SJCRH30 (cell line): ENCODE measurements at places on chromosomes 4 and X.
A peak's percentile ranks its signal among the peaks of the same experiment; 100 is the strongest.

DNA sequence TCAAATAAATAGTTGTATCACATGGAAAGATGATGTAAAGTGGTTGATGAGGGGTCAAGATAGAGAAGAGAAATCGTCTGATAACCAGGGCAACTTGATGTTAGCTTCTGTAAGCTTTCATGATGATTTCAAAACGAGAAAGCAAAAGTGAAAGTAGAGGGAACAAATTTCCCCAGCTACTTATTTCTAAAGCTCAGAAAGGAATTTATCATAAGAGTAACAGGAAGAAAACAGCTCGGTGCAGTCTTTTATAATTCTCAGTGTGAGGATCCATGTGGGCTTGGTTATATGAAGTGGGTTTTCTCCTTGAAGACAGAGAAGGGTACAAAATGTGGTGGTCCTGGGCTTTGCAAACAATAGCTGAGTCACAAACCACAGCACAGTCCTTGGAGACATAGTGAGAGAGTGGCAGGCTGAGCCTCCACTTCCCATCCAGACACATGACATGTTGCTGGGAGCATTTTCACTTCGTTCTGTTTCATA, 32.1 kb upstream of the GLRA2 start:
- DNase-seq = no peak

GRCh38 chrX:69082055-69082752, 83.0 kb downstream of the PJA1 start:
- no peak for DNase-seq

GRCh38 chr4:180448306-180448705, 1794.9 kb upstream of the TENM3 start:
- no peak for DNase-seq

DNA sequence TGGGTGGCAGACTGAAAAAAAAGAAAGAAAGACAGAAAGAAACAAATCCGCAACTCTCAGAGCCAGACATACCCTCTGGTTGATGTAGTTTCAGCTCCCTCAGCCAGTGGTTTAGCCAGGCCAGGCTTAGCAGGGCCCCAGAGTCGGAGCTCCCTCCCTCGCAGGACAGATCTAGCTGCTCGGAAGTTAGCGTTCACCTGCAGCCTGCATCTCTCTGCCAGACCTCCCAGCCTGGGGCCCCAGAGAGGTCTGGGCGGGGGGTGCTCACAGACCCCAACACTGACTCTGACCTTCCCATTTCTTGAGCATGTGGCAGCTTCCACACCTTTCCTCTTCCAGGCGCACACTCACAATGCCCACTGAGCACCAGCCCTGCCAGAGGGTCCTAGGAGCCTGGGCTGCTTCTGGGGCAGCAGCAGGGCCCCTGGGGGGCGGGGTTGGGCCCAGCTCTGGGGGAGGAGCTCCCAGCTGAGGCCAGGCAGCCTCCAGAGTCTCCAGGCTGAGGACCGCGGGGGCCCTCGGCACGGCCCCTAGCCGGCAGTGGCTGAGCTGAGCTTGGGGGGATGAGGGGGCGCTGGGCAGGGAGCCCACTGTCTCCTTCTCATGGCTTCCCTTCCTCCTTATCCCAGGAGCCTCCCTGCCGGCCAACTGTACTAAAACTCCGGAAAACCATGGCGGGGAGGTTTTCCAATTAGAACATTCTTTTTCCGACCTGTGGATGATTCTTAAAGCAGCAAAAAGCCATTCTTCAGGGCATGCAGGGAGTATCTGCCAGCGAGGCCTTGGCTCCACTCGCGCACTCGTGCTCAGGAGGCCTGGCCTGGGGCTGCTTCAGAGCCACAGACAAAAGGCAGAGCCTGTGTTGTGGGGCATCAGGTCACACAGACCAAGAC, 4.6 kb upstream of the ZNF185 start:
- DNase-seq = no peak

DNA sequence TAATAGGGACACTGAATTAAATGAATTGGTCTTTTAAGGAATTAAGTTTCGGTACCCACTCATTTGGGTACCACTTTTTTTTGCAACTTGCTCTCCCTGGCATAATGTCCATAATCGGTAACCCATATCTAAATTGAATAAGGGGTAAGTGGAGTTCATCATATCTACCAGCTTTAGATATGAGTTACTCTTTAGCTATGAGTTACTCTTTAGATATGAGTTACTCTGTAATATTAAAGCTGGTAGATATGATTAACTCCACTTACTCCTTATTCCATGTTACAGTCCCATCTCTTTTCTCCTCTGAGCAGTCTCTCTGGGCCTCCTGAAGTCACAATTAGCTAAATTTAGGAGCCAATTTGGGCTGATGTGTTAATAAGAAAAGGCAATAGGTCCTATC, 85.7 kb downstream of the TEX13C start:
- DNase-seq = no peak

DNA sequence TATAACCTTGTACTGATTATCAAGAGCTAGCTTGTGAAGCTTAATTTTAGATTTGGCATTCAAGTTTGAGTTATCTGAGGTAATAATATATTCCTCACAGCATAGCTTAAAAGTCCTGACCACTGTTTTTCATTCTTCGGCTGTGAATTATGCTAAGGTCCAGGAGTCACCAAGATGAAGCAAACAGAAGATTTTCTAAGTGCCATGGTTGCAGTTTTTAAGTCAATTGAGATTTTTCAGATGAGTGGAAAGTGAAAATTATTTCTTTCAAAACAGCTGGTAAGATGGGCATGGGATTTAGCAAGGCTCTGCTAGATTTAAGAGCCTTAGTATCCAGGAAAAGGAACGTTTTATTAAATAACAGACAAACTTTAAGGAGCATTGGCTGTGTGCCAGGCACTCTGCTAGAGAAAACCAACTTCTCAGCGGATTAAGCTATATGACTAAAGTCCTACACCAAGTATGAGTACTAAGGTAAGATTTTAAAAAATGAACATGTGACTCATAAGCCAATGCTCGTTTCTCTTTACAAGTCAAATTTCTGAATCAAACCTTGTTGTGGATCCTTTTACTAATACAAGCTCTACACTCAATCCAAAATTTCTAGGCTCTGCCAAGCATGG, 149.9 kb upstream of the IL15 start:
- peak; percentile 5 for DNase-seq

DNA sequence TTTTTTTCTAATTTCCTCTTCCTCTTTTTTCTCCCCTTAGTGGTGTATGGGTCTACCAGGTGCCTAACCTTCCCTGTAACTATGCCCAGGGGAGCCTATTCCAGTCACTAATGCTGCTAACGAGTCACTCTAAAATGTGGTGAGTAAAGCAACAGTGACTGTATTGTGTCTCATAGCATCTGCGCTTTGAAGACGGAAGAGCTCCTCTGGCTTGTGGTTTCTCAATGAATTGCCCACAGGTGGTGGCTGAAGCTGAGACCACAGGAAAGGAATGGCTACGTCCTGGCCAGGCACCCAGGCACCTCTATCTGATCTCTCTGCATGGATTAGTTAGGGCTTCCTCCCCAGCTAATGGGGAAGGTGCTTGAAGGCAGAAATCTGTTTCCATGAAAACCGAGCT, 763.5 kb upstream of the FRG1 start:
- DNase-seq = peak; percentile 25

- DNase-seq = no peak
Measured at GRCh38 chr4:166335256-166335938, 462.4 kb downstream of the TLL1 start.

- no peak for DNase-seq
Measured at GRCh38 chr4:143745874-143746273, 45.4 kb upstream of the FREM3 start.

- no peak for DNase-seq
Measured at GRCh38 chr4:1045595-1046201, 34.3 kb downstream of the FGFRL1 start.

- no peak for DNase-seq
Measured at GRCh38 chrX:15033917-15034316, 160.7 kb downstream of the MOSPD2 start.

GRCh38 chr4:98517218-98518021, 141.0 kb downstream of the TSPAN5 start:
- no peak for DNase-seq

- DNase-seq = no peak
Measured at GRCh38 chrX:13694359-13694758, 5.4 kb downstream of the RAB9A start.

- DNase-seq = no peak
Measured at GRCh38 chr4:2025817-2026216, 17.0 kb upstream of the NELFA start.

GRCh38 chr4:3835527-3836405, 69.6 kb downstream of the ADRA2C start:
- peak; percentile 63 for DNase-seq

- DNase-seq = no peak
Measured at GRCh38 chr4:153490985-153491483, 24.9 kb downstream of the TMEM131L start.

DNA sequence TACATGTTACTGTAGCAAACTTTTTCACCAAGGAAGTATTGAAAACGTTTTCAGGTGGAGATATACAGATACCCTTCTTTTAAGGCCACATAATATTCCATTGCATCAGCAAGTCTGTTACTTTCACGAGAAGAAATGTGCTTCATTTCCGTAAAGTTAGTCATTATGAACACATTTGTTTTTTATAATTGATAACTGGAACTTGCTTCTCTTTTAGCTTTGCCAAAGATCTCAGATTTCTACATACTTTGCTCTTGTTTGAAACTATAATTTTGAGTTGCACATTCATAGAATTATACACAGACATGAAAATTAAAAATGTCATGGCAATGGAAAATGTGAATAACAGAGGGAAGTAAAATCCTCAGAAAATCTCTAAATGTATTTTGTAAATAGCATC, 128.7 kb upstream of the GIMD1 start:
- no peak for DNase-seq

DNA sequence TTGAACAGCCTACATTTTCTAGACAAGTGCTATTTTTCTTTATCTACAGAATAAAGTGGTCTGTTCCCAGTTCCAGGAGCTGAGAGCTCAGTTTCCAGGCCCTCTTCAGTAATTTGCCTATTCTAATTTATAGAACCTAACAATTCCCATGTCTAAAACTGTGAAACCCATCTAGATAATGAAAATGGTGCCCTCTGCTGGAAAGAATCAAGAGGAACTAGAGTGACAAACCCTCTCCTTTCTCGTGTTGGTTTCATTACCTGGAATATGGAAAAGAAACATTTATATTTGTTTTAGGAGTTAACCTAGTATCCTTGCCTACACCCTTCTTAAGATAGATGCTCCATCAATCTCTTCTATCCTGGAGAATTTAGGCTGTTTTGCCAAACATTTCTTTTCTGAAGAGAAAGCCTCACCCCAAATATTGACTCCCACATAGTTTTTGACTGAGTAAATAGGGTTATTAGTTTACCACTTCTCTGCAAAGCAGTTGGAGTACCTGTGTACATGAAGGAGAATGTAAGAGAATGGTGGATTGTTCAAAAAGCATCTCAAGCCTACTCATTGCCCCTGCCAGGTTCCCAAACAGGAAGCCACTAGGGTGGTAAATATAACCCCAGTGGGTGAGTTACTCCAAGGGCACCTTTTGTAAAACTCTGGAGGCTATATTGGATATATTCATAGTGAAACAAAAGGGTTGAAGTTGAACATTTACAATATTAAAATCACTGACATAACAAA, 121.6 kb downstream of the RASL11B start:
- DNase-seq = peak; percentile 45

DNA sequence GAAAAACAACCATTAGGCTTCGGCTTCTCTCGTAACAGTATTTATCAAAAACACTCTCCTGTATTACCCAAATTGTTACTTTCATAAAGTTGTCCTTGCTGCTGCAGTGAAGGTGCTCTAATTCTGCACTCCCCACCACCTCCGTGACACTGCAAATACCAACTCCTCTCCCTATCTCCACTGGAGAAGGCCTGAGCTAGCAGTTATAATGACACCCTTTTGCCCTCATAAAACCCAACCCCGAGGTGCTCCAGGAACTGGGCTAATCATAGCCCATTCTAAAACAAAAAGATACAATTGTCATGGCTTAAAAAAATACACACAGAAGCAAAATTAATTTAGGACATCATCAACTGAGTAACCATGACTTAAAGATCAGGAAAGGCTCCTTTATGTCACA, 59.2 kb downstream of the MAP7D2 start:
- DNase-seq = no peak

DNA sequence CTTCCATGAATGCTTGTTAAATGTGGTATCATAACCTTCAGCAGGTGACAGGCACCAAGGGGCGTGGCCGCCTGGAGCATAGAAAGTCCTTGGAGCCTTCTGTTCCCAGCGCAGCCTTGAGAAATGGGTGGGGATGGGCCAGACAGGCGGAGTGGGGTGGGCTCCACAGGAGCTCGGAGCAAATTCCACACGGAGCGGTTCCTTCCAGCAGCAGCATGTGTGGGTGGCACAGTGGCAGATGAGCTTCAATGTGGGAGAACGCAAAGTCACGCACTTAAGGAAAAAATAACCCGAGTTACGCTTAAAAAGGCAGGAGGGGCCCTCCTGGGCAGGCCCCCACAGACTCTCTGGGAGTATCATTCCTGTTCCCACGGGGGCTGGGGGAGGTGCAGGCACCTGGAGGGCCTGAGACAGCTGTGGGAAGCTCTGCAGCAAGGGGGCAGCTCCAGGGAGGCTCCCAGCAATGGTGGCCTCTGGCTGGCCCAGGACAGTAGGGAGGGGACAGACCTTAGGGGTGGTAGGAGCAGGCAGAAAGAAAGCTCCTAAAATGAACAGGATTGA, 15.3 kb downstream of the TMEM271 start:
- no peak for DNase-seq

DNA sequence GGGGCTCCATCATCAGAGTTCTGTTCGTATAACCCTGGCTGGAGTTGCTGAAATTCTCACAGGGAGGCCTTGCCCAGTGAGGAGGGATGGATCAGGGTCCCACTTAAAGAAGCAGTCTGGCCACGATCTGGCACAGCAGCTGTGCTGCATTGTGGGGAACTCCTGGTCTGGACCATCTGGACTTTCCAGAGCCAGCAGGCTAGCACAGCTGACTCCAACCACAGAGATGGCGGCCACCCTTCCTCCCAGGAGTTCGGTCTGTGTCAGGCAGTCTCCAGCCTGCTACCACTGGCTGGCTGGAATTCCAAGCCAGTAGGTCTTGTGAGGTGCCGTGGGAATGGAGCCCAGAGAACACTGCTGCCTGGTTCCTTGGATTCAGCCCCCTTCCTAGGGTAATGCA, 62.0 kb downstream of the SLAIN2 start:
- no peak for DNase-seq

- peak; percentile 49 for DNase-seq
Measured at GRCh38 chrX:38220024-38220414, 652 bp downstream of the SRPX start.

GRCh38 chr4:16290681-16291420, 64.6 kb upstream of the TAPT1 start:
- DNase-seq = no peak
